ENCODE measurements at places on chromosomes 3 and 15.

- DNase-seq, result no peak
These were observed 524 bp downstream of the MRPS11 start for GRCh38 chr15:88467935-88468528.

GRCh38 chr15:59434481-59434880, 3.5 kb upstream of the FAM81A start:
- DNase-seq, result no peak

DNA sequence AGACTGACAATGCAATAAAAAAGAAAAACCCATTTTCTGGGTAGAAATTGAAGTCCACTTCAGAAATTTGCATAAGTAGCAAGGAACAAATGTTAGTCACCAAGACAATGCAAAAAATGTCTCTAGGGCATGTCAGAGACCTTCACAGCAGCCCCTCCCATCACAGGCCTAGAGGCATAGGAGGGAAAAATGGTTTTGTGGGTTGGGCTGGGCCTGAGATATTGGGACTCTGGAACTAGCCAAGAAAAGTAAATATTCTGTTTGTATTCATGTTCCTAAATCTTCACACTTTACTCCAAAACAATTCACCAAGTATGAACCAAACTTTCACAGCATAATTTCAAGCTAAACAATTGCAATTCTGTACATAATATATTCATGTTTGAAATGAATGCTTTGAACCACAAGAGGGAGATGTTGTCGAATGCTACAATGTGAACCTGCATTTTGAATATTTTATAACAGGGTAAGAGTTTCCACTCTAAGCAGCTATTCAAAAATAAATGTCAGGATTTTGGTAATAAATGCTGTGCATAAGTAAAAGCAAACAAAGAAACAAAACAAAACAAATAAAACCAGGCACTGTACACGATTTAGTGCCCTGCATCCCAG, 429.2 kb downstream of the OTOL1 start:
- no peak for DNase-seq

GRCh38 chr15:93244696-93245660, 156.0 kb upstream of the RGMA start:
- DNase-seq, result no peak

- DNase-seq, result no peak
These were observed 27.7 kb downstream of the MAGI1 start for GRCh38 chr3:66010739-66011655.

DNA sequence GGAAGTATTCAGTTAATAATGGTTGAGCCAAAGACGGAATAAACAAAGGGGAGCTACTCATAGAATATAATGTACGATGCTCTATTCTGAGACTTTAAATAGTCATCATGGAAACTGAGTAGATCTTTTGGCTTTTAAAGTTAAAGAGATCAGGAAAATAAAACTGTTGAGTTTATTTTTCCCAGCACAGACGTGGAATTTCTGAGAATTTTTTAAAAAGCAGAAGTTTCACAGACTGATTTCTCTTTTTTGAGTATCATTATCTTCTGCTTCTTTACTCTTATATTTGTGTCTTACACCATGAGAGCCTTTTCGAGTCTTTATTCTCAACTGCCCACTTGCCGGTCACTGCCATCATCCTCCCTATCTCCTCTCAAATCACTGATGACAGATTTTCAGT, 13.2 kb downstream of the P2RY14 start:
- no peak for DNase-seq

- DNase-seq, result no peak
These were observed 351.2 kb downstream of the RAP2B start for GRCh38 chr3:153513236-153513635.

- no peak for DNase-seq
These were observed 180.9 kb downstream of the SUCNR1 start for GRCh38 chr3:152054315-152054714.

All from SHP77 (cell line).